HT1080 (cell line): ENCODE measurements at places on chromosomes 1 and 21.

GRCh38 chr1:104163912-104164476, 414.3 kb downstream of the AMY1C start:
- peak; percentile 20 for DNase-seq

GRCh38 chr1:236091933-236092318, 27.0 kb upstream of the NID1 start:
- DNase-seq: no peak

- DNase-seq: no peak
Measured at GRCh38 chr1:167404908-167405307, 113.4 kb downstream of the CD247 start.

- DNase-seq: peak; percentile 64
Measured at GRCh38 chr21:34936883-34937563, 112.1 kb downstream of the RUNX1 start.
